DMS 273 treated with DMSO at 0.1 percent for 48 hours (cell line): ENCODE measurements at places on chromosomes 6 and 20.

DNA sequence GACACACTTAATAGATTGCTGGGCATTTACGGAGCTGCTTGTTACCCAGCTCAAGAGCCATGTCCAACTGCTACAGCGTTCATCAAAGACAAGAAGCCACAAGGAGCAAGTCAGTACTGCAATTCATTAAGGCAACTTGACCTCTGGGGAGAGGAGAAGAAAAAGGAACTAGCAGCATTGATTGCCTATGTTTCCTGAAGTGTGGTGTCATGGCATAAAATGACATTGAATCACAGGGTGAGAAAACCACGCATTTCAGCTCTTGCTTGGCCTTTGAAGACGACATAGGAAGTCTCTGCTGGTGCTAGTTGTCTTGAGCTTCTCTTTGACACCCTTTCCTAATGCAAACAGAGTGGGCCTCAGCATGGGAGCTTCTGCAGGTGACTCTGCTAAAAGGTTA lies 139.1 kb downstream of the CDH26 start:
- DNase-seq = no peak

- DNase-seq = no peak
Observed at GRCh38 chr6:33786736-33787135, 2.2 kb downstream of the LEMD2 start.

- no peak for DNase-seq
Observed at GRCh38 chr6:139841794-139842215, 467.4 kb upstream of the CITED2 start.

DNA sequence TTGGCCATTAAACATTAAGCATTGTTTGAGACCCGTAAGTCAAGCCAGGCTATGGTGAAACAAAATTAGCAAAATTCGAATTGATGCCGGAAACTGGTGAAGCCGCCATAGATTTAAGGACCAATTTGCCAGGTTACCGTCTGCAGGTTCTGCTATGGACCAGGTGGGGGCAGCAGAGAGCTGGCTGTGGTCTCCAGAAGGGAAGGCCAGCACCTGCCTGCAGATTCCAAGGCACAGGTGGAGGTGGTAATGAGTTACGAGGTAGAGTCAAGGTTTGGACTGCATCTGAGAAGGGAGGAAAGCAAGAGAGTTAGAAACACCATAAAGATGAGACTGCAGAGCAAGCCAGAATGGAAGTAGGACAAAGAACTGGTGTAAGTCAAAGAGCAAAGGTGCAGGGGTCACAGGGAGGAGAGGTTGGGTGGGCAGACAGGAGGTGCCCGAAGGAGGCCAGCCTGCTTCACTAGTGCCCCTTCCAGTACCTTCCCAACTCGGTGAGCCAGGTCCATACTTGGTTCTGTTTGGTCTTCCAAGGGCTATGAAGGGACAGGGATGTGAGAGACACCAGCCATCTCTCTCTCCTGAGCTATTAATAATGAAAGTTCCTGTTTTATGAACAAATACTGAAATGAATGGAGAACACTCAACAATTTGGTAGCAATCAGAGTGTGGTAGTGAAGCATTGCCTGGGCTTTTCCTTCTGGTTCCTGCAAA lies 131.6 kb upstream of the ESR1 start:
- no peak for DNase-seq

GRCh38 chr6:110348961-110349690 lies 9.0 kb downstream of the METTL24 start:
- DNase-seq = no peak
